ENCODE measurements at places on chromosomes 4 and X. TPM values are rescaled to one million over a fixed set of nuclear protein-coding genes. Genes with fewer than 3 reads are reported as not detected.

Gene TLR1
- total RNA-seq, result 60.0 TPM

Gene GALNT7
- total RNA-seq, result 10.5 TPM

Gene APLN
- total RNA-seq, result 4.1 TPM

Gene ETDA
- not detected for total RNA-seq

Gene SGMS2
- total RNA-seq, result 40.0 TPM

DNA sequence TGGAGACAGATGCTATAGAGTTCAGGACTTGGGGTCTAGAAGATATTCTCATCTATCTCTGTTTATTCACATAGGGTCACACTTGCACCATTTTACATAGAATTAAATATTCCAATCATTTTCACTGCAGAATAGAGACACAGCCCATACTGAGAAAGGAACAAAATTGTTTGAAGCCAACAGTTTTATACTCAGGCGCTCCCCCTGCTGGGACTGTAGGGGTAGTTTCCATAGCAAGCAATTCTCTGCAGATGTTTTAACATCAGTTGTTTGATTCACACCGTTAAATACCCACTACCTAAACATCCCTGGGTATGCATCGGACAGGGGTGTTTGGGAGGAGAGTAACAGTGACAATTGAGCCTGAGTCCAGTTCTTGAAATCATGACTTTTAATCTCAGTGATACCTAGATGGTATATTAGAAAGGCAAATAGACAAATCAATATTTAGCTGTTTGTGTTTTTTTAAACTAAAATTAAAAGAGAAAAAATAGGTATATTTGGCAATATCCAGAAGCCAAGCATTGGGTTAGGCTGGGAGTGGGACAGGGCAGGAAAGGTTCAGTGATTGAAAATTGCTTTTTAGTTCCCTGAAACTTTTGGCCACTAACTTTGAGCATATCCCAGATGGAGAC is 33.8 kb downstream of the LONRF3 start:
- peak; percentile 56 for DNase-seq
- H3K27me3 ChIP-seq, result peaks cover 3% of the 10 kb centered on the region
- no peak overlapping the region for H3K27ac ChIP-seq
- no peak overlapping the region for H3K4me3 ChIP-seq
- no peaks in the 10 kb centered on the region for H3K36me3 ChIP-seq

- H3K27ac ChIP-seq, result no peak overlapping the region
- no peaks in the 10 kb centered on the region for H3K36me3 ChIP-seq
- no peak overlapping the region for H3K4me3 ChIP-seq
- no peak for DNase-seq
These were observed 40.6 kb downstream of the GUCY1A1 start for GRCh38 chr4:155707251-155707650.

DNA sequence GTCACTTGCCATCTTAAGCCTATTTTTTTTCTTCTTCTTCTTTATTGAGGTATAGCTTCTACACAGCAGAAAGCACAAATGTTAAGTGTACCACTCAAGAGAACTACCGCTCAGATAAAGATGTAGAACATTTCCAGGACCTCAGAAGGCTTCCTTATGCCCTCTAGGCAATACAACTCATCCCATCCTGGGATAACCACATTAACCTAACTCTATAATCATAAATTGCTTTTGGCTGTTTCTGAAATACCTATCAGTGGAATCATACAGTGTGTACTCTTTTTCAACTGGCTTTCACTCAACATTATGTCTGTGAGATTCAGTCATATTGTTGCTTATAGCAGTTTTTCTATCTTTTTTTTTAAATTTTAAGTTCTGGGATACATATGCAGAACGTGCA is 51.7 kb downstream of the ARFIP1 start:
- H3K4me3 ChIP-seq, result no peak overlapping the region
- H3K27ac ChIP-seq, result no peak overlapping the region
- H3K27me3 ChIP-seq, result no peaks in the 10 kb centered on the region
- no peaks in the 10 kb centered on the region for H3K4me1 ChIP-seq
- no peaks in the 10 kb centered on the region for H3K36me3 ChIP-seq

DNA sequence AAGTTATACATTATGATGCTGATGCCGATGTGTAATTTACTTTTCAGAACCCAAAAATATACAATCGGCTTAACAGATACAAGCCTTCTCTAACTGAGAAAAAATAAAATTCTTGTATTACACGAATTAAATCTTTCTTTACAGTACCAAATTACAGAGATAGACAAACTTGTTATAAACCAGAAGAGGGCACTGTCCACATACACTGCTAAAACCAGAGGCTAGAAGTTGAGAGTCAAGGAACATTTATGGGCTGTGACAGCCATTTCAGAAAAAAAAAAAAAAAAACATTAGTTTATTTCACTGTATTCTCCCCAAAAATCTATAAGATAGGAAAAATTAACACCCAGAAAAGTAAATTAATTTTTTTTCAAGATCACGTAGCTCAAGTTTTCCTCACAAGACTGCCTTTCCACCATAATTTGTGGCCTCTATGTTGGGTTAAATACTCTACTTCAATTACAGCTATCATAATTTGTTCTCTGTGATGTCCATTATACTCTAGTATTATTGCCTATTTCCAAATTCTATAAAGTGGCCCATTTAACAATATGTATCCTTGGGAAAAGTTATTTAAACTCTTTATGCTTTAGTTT is 12.0 kb downstream of the EREG start:
- H3K27ac ChIP-seq, result no peak overlapping the region
- no peaks in the 10 kb centered on the region for H3K36me3 ChIP-seq
- no peaks in the 10 kb centered on the region for H3K27me3 ChIP-seq
- H3K4me1 ChIP-seq, result no peaks in the 10 kb centered on the region
- no peak for DNase-seq

- H3K36me3 ChIP-seq, result no peaks in the 10 kb centered on the region
- H3K27ac ChIP-seq, result no peak overlapping the region
- peaks cover 3% of the 10 kb centered on the region for H3K27me3 ChIP-seq
- peaks cover 4% of the 10 kb centered on the region for H3K4me1 ChIP-seq
These were observed 314.9 kb upstream of the DIPK2B start for GRCh38 chrX:45515262-45516215.

- no peak overlapping the region for H3K27ac ChIP-seq
- H3K27me3 ChIP-seq, result peaks cover 14% of the 10 kb centered on the region
- no peaks in the 10 kb centered on the region for H3K36me3 ChIP-seq
- no peak overlapping the region for H3K4me3 ChIP-seq
These were observed 713 bp upstream of the GATA1 start for GRCh38 chrX:48785540-48786214.

- H3K27me3 ChIP-seq, result no peaks in the 10 kb centered on the region
- peak within 1 kb of the TSS; percentile 35 for H3K4me3 ChIP-seq
- DNase-seq, result peak; percentile 78
- H3K4me1 ChIP-seq, result peaks cover 8% of the 10 kb centered on the region
- H3K27ac ChIP-seq, result peak within 1 kb of the TSS; percentile 98
- H3K36me3 ChIP-seq, result no peaks in the 10 kb centered on the region
These were observed at the start of gene UBQLN2 for GRCh38 chrX:56563231-56564161. Gene UBQLN2 (plus strand): TSS chrX:56563627. CDS start chrX:56563874, 247 bp downstream.

- H3K4me3 ChIP-seq, result no peak overlapping the region
- no peaks in the 10 kb centered on the region for H3K27me3 ChIP-seq
- no peak for DNase-seq
- no peaks in the 10 kb centered on the region for H3K4me1 ChIP-seq
These were observed 12.4 kb upstream of the EOLA2 start for GRCh38 chrX:149950681-149951080.
